ENCODE measurements at places on chromosomes 11 and 22.

GRCh38 chr22:49510718-49511117 lies 317.0 kb downstream of the BRD1 start:
- H3K27ac ChIP-seq, result no peak overlapping the region
- no peaks in the 10 kb centered on the region for H3K4me1 ChIP-seq
- H3K27me3 ChIP-seq, result no peaks in the 10 kb centered on the region
- no peak overlapping the region for H3K4me3 ChIP-seq

DNA sequence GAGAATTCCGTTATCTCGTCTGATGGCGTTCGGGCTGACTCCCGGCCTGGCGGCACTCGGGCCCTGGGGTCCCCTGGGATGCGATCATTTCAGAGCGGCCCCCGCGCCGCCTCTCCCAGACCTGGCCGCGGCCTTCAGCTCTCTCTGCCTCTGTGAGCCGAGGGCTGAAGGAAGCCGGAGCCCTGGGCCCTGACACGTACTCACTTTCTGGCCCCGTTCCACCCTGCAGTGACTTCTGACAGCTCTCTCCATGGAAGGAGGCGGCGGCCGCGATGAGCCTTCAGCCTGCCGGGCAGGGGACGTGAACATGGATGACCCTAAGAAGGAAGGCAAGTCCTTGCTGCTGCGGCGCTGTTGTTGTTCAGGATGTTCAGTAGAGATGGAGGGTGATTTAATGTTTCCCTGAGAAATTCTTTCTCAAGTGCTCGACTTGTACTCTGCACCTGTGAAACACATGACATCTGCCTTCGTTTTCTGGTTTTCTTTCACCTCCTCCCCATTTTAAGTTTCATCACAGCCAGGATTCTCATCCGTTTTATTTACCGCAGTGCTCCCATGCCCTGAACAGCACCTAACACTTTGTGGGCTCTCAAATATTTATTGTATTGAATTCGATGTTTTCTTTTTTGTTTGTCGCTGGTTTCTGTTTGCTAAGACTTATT lies 612 bp downstream of the GTSE1 start:
- no peaks in the 10 kb centered on the region for H3K27me3 ChIP-seq
- peaks cover 13% of the 10 kb centered on the region for H3K36me3 ChIP-seq
- peak overlapping the region; percentile 65 for H3K27ac ChIP-seq
- peak overlapping the region; percentile 45 for H3K4me3 ChIP-seq
- H3K4me1 ChIP-seq, result peaks cover 11% of the 10 kb centered on the region

GRCh38 chr11:79100093-79100910 lies 340.5 kb downstream of the TENM4 start:
- peaks cover 5% of the 10 kb centered on the region for H3K4me1 ChIP-seq
- H3K27ac ChIP-seq, result no peak overlapping the region
- H3K36me3 ChIP-seq, result no peaks in the 10 kb centered on the region

GRCh38 chr22:36155702-36156101 lies 4.9 kb downstream of the APOL3 start:
- H3K36me3 ChIP-seq, result no peaks in the 10 kb centered on the region
- no peak overlapping the region for H3K4me3 ChIP-seq
- DNase-seq, result no peak
- no peaks in the 10 kb centered on the region for H3K27me3 ChIP-seq
- peak overlapping the region; percentile 35 for H3K27ac ChIP-seq
- H3K4me1 ChIP-seq, result peaks cover 13% of the 10 kb centered on the region

DNA sequence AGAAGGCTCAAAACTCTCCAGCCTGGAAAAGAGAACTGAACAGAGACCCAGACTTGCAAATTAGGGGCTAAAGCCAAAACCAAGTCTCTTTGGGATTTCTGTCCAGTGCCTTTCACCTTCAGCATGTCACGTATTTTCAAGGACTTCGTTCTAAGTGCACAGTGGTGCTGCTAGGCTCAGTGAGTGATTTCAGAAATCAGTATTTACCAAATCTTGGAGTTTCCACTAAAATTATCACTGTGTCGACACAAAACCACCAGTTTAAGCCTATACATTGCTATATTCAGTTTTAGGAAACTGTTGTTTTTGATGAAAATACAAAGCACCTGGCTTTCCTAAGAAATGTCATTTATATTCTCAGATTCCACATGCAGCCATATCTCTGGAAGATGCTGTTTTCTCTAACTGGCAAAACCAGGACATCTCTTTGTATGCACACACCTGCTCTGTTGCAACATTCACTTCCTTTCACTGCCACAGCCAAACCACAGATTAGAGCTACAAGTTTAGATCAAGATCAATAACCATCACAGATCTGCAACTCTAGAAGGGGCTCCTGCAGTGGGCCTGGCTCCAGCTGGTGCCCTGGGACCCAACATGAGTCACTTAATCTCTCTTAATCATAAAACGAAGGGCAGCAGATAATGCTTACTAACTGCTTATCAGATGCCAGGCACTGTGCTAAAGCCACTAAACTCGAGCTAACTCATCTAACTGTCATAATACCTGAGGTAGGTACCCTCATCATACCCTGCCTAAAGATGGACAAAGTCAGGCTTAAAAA lies 22.3 kb downstream of the SMCO4 start:
- H3K4me3 ChIP-seq, result no peak overlapping the region
- H3K27me3 ChIP-seq, result no peaks in the 10 kb centered on the region
- no peaks in the 10 kb centered on the region for H3K4me1 ChIP-seq
- no peak for DNase-seq
- H3K27ac ChIP-seq, result no peak overlapping the region

DNA sequence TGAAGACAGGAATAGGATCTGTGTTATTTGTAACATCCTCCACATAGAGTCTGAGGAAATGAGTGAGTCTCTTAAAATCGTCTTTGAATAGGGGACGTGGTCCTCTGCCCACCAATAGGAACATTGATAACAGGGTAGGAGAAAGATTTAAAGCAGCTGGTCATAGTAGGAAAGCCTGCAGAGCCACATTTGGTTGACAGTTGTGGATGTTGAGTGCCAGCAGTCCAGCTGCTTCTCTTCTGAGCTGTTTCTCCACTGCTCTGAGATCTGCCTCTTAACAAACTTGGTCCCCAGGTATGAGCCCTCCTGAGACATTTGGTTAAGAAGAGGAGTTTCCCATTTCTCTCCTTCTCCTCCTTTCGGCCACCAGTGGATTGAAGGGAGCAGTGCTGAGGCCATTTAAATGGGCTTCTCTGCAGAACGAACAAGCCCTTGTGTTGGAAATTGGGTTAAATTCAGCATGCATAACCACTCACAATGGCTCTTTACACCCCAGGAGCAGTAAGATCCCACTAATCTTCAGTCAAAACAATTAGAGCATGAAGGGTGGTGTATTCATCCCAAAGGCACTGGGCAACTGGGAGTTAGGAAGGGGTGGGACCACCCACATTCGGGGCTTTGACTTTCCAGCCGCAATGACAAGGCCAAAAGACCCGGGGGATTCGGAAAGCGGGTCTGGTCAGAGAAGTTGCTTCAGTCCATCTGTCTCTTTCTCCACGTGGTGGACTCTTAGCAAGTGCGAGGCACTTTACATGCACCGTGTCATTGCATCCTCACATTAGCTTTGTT lies 32.3 kb downstream of the MIAT start:
- H3K4me3 ChIP-seq, result no peak overlapping the region
- H3K27me3 ChIP-seq, result no peaks in the 10 kb centered on the region
- no peak overlapping the region for H3K27ac ChIP-seq
- no peaks in the 10 kb centered on the region for H3K36me3 ChIP-seq
- DNase-seq, result no peak

GRCh38 chr22:29217827-29218757 lies 12.4 kb downstream of the EMID1 start:
- H3K27me3 ChIP-seq, result peaks cover 14% of the 10 kb centered on the region
- no peaks in the 10 kb centered on the region for H3K36me3 ChIP-seq
- H3K27ac ChIP-seq, result no peak overlapping the region

DNA sequence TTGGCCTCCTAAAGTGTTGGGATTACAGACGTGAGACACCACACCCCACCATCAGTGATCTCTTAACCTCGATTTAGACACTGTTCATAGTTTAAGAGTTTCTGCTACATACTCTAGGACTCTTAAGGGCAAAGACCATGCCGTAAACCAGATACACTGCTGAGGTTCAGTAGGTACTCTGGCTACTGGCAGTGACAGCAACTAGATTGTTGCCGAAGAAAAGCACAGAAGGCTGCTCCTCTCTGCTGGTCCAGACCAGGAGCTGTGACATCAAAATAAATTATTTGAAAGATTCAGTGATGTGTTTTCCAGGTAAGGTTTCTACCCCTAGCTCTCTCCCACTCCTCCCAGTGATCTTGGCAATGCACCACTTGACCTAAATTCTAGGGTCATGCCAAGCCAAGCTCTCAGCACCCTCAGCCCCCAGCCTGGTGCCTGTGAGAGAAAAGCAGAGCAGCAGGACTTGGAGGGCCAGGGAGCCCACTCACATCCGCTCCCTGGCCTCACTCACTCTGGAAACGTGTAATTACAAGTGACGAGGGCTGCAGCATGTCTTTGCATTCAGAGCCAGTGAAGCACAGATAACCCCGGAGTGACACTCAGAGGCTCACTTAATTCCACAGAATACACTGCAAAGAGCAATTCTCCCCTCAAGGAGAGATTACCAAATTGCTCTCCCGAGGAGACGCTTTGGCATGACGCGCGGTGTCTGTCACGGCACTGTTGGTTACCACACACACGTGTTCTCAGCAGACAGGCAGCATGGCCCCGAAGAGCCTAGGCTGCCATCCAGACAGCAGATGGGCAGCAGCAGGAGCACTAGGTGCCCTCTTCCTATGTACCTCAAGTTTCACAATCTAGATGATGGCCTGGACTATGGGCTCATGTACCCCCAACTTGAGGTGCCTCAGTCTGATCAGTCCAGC lies 96.9 kb upstream of the PITPNB start:
- H3K36me3 ChIP-seq, result peaks cover 17% of the 10 kb centered on the region
- H3K4me1 ChIP-seq, result peaks cover 7% of the 10 kb centered on the region
- H3K27me3 ChIP-seq, result no peaks in the 10 kb centered on the region
- no peak overlapping the region for H3K27ac ChIP-seq
- DNase-seq, result no peak
- H3K4me3 ChIP-seq, result no peak overlapping the region

DNA sequence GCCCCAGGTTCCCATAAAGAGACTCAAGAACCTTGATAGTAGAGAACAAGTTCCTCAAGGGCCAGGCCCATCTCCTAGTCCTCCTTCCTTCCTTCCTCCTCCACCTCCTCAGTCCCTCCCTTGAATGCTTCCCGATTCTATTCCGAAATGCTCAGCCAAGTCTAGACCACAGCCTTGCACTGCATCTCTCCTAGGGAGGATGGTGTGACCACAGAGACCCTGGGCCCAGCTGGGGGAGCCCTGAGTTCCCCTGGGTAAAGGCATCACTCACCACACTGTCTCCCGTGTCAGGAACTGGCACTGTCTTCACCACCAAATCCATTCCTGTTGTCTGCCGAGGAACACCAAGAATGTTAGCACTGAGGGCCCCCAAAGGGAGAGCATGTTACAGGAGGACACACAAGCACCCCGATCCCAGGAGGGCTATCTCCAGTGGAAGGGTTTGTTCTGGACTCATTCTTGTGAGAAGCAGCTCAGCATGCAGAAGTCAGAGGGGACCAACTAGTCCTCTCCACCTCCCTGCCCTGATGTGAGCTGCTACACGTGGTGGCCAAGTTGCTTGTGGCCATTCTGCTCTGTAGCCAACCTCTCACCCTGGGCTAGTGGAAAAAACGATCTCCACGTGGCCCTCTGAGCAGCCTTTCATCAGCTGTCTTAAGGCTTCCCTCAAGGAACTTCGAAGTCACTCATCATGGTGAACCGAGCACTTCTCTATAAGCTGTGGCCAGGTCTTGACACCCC lies 8.7 kb downstream of the IFT27 start:
- no peaks in the 10 kb centered on the region for H3K27me3 ChIP-seq
- no peak for DNase-seq
- peaks cover 17% of the 10 kb centered on the region for H3K36me3 ChIP-seq
- peaks cover 8% of the 10 kb centered on the region for H3K4me1 ChIP-seq

GRCh38 chr11:75174781-75175370 lies 24.0 kb downstream of the SLCO2B1 start:
- no peaks in the 10 kb centered on the region for H3K4me1 ChIP-seq
- peaks cover 51% of the 10 kb centered on the region for H3K27me3 ChIP-seq
- H3K27ac ChIP-seq, result no peak overlapping the region

GRCh38 chr11:75800728-75801361 lies 14.2 kb upstream of the UVRAG start:
- peaks cover 2% of the 10 kb centered on the region for H3K4me1 ChIP-seq
- no peaks in the 10 kb centered on the region for H3K27me3 ChIP-seq
- DNase-seq, result no peak
- no peaks in the 10 kb centered on the region for H3K36me3 ChIP-seq
- H3K4me3 ChIP-seq, result no peak overlapping the region

DNA sequence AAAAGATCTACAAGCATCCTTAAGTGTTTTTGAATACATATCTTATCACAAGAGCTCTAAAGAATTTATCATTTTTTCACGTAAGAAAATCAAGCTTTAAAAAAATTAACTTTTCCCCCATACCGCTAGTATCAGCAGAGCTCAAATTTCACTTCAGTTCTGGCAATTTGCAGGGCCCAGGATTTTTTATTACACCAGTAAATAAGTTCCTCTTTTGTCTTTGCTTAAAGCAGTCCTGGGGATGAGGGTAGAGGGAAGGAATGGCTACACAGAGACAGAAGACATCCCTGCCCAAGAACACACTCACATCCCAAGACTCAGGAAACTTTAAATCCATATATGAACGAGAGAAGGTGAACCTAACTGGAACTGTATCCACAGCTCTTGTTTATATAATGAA lies 22.6 kb upstream of the SORL1 start:
- no peak overlapping the region for H3K4me3 ChIP-seq
- no peak for DNase-seq
- H3K27ac ChIP-seq, result no peak overlapping the region
- H3K27me3 ChIP-seq, result peaks cover 33% of the 10 kb centered on the region
- H3K4me1 ChIP-seq, result no peaks in the 10 kb centered on the region

DNA sequence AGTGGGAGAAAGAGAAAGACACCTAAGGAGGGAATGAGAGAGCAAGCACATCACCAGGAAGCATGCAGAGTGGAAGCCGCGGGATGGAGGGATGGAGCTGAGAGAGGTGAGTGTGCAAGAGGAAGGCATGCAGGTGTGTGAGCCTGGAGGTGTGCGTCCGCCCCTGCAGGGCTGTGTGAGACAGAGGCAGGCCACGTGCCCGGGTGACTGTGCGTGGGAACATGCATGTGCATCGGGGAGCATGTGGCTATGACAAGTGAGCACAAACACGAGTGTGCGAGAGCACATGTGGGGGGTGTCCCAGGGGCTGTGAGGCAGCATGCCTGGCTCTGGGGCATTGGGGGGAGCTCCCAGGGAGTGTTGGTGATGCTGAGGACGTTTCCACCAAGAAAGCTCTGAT lies 29.9 kb downstream of the PTPN5 start:
- H3K4me3 ChIP-seq, result no peak overlapping the region
- H3K27ac ChIP-seq, result no peak overlapping the region
- peaks cover 2% of the 10 kb centered on the region for H3K4me1 ChIP-seq
- no peak for DNase-seq
- no peaks in the 10 kb centered on the region for H3K36me3 ChIP-seq

- peaks cover 8% of the 10 kb centered on the region for H3K4me1 ChIP-seq
- peak; percentile 96 for DNase-seq
- no peaks in the 10 kb centered on the region for H3K27me3 ChIP-seq
- no peaks in the 10 kb centered on the region for H3K36me3 ChIP-seq
- no peak overlapping the region for H3K27ac ChIP-seq
Measured at GRCh38 chr11:117072517-117073461, 25.4 kb downstream of the SIK3 start.

GRCh38 chr11:114762408-114762807 lies 84.1 kb downstream of the NXPE2 start:
- H3K36me3 ChIP-seq, result no peaks in the 10 kb centered on the region
- no peaks in the 10 kb centered on the region for H3K27me3 ChIP-seq
- H3K4me1 ChIP-seq, result no peaks in the 10 kb centered on the region
- H3K27ac ChIP-seq, result no peak overlapping the region
- DNase-seq, result peak; percentile 54
- no peak overlapping the region for H3K4me3 ChIP-seq

Data from IMR-90 (cell line).